ELR (cell line): ENCODE measurements at places on chromosomes 2 and 18.

DNA sequence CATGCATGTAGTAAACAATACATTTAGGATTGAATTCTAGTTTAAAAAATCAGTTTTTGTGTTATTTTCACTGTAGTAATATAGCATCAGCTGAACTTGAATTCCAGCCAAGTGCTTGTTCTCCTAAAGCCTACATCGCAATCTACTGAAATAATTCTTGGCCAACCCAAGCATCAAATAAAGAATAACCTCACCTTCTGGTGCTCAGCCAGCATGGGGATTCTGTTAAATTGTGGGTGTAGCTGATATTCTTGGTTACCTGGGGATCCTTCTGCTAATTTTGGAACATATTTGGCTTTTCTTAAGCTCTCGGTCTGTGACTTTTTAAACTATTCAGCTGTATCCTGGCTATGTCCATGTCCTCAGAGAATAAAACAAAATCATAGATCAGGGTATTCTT is 248.8 kb downstream of the NRXN1 start:
- no peak for DNase-seq

GRCh38 chr2:38951766-38952165 is 62.1 kb downstream of the ARHGEF33 start:
- DNase-seq: no peak

DNA sequence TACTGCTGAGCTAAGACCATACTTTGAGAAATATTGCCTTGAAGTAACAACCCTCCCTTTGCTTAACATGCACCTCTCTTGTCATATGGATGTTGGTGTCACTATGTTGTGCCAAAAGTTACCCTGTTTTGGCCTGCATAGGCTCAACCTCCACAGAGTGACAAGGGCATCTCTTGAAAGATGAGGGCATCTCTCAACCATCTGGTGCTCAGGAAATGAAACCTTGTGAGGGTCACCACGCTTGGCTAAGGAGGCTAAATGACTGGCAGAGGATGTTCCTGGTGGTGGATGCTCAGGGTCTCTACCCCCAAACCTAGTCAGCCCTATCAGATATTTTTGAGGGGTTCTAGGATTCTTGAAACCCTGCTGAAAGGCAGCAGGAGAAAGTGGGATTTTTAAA is 2.3 kb downstream of the LHCGR start:
- no peak for DNase-seq

DNA sequence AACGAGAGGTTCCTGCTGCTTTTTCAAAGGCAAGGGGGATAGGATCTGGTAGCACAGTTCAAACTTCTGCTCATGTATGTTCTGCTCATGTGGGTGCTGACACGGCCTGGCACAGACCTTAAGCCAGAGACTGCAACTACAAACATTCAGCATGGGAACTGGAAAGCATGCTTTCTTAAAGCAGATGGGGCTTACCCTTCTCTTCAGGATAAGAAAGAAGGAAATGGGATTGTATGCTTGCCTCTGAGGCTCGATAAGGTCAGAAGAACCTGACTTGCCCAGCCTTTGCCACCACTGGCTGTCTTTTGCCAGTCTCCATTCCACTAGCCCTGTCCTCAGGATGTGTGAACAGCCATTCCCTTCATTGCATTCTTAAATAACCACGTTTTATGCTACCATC is 10.7 kb downstream of the DOCK10 start:
- no peak for DNase-seq

GRCh38 chr18:35933982-35934381 is 38.5 kb upstream of the RMP24 start:
- peak; percentile 60 for DNase-seq

DNA sequence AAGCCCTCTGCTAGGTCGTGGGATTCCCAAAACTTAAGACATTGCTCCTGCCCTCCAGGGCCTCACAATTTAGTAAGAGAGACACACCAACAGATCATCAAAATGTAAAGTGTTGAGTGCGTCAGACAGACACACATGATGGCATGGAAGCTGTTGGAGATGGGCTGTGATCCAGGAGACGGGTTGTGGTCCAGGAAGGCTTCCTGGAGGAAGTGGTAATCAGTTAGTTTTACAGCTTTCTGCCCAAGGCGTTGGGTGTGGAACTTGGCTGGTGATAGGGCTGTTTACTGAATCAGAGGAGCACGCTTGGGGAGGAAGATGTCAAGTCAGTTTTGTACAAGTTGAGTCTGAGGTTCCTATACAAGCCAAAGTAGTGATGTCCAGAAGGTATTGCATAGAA is 24.0 kb upstream of the GLI2 start:
- no peak for DNase-seq

- no peak for DNase-seq
Observed at GRCh38 chr18:79784965-79785770, 12.6 kb upstream of the KCNG2 start.

DNA sequence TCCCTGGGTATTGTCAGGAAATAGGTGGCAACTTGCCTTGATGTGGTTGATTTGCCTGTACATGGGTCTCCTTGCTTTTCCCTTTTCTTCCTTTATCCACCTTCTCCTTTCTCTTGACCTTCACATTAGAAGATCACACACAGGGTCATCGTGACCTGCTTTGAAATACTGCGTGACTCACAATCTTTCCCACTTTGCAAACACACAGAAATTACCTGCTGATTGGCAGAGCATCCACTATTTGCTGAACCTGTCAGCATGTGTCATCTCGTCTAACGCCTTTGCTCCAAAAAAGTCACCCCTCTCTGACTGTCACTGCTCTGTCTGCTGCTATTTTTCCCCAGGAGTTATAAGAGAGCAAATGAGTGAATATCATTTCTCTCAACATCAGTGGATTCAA is 60.8 kb downstream of the MYO3B start:
- DNase-seq: no peak
